ENCODE measurements at places on chromosomes 5 and 9. TPM values are rescaled to one million over a fixed set of nuclear protein-coding genes. Genes with fewer than 3 reads are reported as not detected.

Gene GZMA
- total RNA-seq, result not detected

Gene CCL28
- total RNA-seq, result 0.25 TPM

- DNase-seq, result no peak
Measured at GRCh38 chr5:124873188-124873587, 126.7 kb upstream of the ZNF608 start.

GRCh38 chr5:73605223-73606087, 20.5 kb upstream of the ARHGEF28 start:
- DNase-seq, result no peak

Gene DOCK8
- 0.37 TPM for total RNA-seq

Gene MARCHF6
- total RNA-seq, result 144 TPM

GRCh38 chr5:65050826-65051498, 282.2 kb downstream of the CWC27 start:
- no peak for DNase-seq

GRCh38 chr5:74141053-74141452, 499.5 kb downstream of the ENC1 start:
- DNase-seq, result no peak

- peak; percentile 99 for DNase-seq
Measured at GRCh38 chr5:93078082-93079038, 502.7 kb downstream of the NR2F1-AS1 start.

- no peak for DNase-seq
Measured at GRCh38 chr9:4098031-4098430, 201.8 kb downstream of the GLIS3 start.

DNA sequence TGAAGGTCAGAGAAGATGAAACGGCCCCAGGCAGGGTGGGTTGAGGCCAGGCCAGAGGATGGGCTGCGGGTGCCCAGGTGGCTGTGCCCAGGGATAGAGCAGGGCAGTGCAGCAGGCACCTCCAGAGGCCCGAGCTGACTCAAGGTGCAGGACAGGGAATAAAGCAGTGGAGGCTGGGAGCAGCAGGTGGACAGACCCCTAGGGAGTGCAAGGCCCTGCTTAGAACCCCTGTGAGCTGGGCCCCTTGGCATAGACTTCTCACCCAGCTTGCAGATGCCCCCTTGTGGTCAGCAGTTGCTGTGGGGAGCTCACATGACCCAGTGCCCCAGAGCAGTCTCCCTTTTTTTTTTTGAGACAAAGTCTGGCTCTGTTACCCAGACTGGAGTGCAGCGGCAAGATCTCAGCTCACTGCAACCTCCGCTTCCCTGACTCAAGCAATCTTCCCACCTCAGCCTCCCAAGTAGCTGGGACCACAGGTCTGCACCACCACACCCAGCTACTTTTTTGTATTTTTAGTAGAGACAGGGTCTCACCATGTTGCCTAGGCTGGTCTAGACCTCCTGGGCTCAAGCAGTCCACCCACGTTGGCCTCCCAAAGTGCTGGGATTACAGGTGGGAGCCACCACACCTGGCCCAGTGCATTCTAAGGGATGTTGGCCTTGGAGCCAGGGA, 118.8 kb downstream of the WNK2 start:
- DNase-seq, result peak; percentile 42

DNA sequence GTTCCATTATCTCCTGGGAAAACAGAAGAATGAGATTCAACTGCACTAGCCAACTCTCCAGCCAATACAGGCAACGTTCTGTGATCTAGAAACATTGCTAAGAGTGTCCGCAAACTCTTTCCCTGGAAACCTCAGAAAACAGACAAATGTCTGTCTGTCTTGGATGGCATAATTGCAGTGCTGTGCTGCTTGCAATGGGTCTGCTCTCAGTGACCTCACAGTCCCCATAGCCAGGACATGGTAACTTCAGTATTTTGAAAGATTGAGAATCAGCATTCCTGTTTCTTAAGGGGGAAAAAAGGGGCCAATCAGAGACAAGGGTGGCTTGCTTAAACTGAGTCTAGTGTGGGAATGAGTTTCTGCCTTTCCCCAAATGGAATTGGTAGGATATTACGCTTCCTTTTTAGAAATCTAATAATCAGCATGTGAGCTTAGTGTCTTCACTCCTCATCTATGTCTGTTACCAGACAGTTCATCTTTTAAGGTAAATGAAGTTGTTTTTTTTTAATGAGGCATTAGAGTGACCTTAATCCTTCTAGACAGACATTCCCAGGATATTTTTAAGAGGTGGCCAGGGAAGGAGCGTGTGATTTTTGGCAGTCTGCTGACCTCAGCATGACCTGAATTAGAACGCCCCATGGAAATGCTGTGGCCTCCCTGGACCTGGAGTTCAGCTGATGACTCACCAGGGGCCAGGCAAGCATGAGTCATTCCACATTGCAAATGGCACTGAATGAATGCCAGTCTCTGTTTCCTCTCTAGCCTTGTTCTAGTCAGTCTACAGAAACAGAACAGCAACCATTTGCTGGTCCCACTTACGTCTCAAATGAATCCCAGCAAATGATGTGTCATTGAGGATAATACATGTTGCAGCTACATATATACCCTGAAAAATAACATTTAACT, 210.2 kb upstream of the ACTBL2 start:
- DNase-seq, result peak; percentile 94

DNA sequence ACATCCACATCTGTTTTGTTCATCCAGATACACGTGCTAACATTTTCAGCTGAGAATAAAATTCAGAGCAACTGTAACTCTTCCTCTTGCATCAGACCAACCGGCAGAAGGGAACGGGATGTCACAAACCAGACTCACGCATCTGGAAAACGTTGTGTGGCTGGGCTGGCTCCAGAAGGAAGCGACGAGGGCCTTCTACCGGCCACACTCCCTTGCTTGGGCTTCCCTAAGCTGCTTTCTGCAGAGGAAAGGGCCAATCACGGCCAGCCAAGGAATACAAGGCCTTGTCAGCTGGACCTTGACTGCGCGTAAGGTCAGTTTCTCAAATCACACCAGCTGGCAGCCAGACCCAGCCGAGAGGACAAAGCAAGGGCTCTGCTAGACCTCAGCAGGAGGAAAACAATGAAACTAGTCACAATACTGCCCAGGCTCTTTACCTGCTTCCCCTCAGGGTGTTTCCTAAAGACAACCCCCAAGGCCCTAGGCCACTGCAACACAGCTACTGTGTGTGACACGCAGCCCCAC, 106.1 kb downstream of the THBS4 start:
- DNase-seq, result no peak

Gene MSMP
- 1.2 TPM for total RNA-seq

- DNase-seq, result no peak
Measured at GRCh38 chr9:83299571-83299970, 236.6 kb upstream of the RASEF start.

Gene CORO2A
- total RNA-seq, result 5.7 TPM

DNA sequence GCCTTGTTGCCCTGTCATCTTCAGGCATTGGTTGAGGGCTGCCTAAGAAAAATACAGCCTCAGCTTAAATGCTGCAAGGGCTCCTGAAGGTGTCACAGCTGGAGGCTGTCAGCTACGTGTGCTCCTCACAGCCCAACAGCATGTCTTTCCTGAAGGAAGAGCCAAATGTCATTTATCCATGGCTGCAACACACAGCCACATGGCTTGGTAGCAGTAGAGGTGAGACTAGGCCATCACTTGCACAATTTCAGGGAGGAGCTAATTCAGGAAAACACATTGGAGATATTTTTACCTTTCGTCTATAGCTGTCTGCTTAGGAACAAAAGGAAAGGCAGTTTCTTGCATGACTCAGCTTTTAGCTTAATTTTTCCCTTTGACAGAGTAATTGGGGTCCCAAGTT, 260.7 kb downstream of the SYK start:
- DNase-seq, result no peak

GRCh38 chr9:109176386-109176785, 9.3 kb upstream of the FRRS1L start:
- no peak for DNase-seq

Gene TAF11L10
- total RNA-seq, result not detected

Gene PHPT1
- total RNA-seq, result 148 TPM

Gene TNIP1
- 46.0 TPM for total RNA-seq
